Gastrocnemius medialis (tissue), 4 donors: ENCODE measurements at places on chromosomes 5 and 9. TPM values are rescaled to one million over a fixed set of nuclear protein-coding genes. Genes with fewer than 3 reads are reported as not detected.

Gene RANBP3L
- 0.82 TPM for total RNA-seq

Gene NMUR2
- not detected for total RNA-seq

Gene SPATA6L
- total RNA-seq, result not detected

Gene PCDHB11
- total RNA-seq, result 1.1 TPM

Gene PPP2CA
- total RNA-seq, result 176 TPM

Gene WNK2
- 31.9 TPM for total RNA-seq

Gene OSMR
- total RNA-seq, result 5.7 TPM

Gene ANXA2R
- 1.1 TPM for total RNA-seq

Gene BRD9
- 22.8 TPM for total RNA-seq

Gene SLC35A4
- total RNA-seq, result 152 TPM

Gene GPX8
- total RNA-seq, result 2.8 TPM

Gene MRPS2
- total RNA-seq, result 63.9 TPM

Gene OR1L6
- not detected for total RNA-seq

Gene DDX31
- 6.3 TPM for total RNA-seq

Gene GABBR2
- total RNA-seq, result not detected

Gene CTNND2
- total RNA-seq, result not detected

Gene SPATA31E1
- not detected for total RNA-seq

Gene OR1L8
- total RNA-seq, result not detected

Gene ADRB2
- 7.5 TPM for total RNA-seq

Gene REEP2
- 3.4 TPM for total RNA-seq

Gene PNPLA7
- 10.5 TPM for total RNA-seq

Gene PCDHB4
- 1.5 TPM for total RNA-seq

Gene GABRG2
- not detected for total RNA-seq

Gene TRIM36
- 0.64 TPM for total RNA-seq

Gene HSDL2
- 95.7 TPM for total RNA-seq

Gene KIF4B
- total RNA-seq, result 0.16 TPM

Gene NR3C1
- total RNA-seq, result 79.1 TPM

Gene SLCO6A1
- total RNA-seq, result not detected

Gene ROPN1L
- total RNA-seq, result not detected

Gene BARHL1
- total RNA-seq, result not detected

Gene SLC44A1
- total RNA-seq, result 15.9 TPM

Gene QRFP
- not detected for total RNA-seq

Gene GNA14
- total RNA-seq, result 0.22 TPM

Gene DNM1
- total RNA-seq, result 3.8 TPM

Gene TERT
- total RNA-seq, result not detected

Gene PCDHB13
- total RNA-seq, result 0.76 TPM

Gene SLC24A2
- total RNA-seq, result 0.75 TPM

Gene SPATA31A3
- total RNA-seq, result not detected

Gene OLFML2A
- 41.8 TPM for total RNA-seq

Gene TNC
- total RNA-seq, result not detected

Gene ARID3C
- not detected for total RNA-seq

Gene SMC2
- total RNA-seq, result 5.3 TPM

Gene ARHGEF37
- total RNA-seq, result 28.6 TPM

Gene RORB
- not detected for total RNA-seq

Gene PRLR
- total RNA-seq, result 0.55 TPM

Gene MZB1
- 0.46 TPM for total RNA-seq

Gene IL33
- total RNA-seq, result 3.1 TPM

Gene PCDHB15
- total RNA-seq, result 1.2 TPM

Gene CCNI2
- not detected for total RNA-seq

Gene WNT8A
- 0.51 TPM for total RNA-seq
